Activated CD4-positive, alpha-beta T cell treated with anti-CD3 and anti-CD28 coated beads for 4 hours (primary cell): ENCODE measurements at places on chromosomes 12 and 14.

- DNase-seq = no peak
Measured at GRCh38 chr12:51242876-51243275, 4.2 kb downstream of the DAZAP2 start.

- DNase-seq = no peak
Measured at GRCh38 chr12:96025518-96025917, 9.9 kb downstream of the LTA4H start.

DNA sequence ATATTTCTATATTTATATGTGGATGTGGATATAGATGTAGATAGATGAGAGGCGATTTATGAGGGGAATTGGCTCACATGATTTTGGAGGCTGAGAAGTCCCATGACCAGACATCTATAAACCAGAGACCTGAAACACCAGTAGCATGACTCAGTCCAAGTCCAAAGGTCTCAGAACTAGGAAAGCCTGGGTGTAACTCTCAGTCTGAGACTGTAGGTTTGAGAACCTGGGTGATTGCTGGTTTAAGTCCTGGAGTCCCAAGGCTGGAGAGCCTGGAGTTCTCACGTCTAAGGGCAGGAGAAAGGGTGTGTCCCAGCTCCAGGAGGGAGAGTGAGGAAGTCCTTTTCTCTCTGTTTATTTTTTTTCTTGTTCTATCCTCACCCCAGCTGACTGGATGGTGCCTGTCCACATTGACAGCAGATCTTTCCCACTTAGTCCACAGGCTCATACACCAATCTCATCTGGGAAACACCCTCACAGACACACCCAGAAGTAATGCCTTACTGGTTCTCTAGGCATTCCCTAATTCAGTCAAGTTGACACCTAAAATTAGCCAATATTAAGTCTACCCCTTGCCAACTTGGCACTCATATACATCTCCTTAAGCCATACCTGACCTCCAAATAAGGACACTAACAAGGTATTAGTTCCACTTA lies 45.4 kb downstream of the EMP1 start:
- no peak for DNase-seq

- no peak for DNase-seq
Measured at GRCh38 chr14:35155962-35156361, 33.6 kb downstream of the PRORP start.

GRCh38 chr14:101196051-101196712 lies 292.7 kb upstream of the RTL1 start:
- no peak for DNase-seq

DNA sequence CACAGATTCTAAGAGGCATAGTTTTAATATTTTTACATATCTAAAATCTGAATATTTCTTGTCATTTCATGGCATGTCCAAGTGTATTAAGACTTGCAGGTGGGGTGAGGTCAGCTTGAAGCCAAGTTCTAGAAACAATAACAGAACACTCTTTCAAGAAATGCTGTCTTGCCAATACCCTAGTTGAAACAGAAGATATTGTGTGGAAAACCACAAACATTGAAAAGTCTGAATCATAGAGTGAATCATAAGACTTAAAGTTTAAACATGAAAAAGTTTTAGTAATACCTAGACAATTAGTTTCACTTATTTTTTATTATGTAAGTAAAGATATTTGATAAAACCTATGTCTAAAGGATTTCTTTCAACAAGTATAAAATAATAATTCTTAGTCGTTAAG lies 191.5 kb upstream of the CAND1 start:
- no peak for DNase-seq

DNA sequence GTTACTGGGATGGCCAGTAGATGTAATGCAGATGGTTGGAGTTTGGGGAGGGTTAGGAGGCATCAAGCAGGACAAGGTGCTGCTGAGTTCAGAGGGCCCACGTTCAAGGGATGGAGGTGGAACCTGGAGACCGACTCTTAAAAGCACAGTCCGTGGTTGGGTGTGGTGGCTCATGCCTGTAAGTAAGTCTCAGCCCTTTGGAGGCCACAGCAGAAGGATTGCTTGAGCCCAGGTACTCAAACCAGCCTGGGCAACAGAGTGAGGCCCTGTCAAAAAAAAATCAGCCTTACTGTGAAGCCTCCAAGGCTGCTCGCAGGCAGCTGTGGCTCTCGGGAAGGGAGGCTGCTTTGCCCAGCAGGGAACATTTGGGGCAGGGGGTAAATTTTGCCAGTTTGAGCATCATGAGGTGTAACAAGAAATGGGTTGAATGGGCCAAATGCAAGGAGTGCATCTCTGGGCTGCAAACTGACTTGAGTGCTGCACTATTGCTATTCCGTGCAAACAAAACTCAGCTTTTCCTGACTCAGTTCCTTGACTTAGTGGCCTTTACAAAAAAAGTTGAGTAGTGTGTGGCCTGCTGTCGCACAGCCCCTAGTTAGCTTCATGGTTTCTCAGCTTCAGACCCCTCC lies 55.0 kb downstream of the ANAPC7 start:
- DNase-seq = no peak

- no peak for DNase-seq
Measured at GRCh38 chr12:49952391-49953055, 2.0 kb downstream of the AQP2 start.

DNA sequence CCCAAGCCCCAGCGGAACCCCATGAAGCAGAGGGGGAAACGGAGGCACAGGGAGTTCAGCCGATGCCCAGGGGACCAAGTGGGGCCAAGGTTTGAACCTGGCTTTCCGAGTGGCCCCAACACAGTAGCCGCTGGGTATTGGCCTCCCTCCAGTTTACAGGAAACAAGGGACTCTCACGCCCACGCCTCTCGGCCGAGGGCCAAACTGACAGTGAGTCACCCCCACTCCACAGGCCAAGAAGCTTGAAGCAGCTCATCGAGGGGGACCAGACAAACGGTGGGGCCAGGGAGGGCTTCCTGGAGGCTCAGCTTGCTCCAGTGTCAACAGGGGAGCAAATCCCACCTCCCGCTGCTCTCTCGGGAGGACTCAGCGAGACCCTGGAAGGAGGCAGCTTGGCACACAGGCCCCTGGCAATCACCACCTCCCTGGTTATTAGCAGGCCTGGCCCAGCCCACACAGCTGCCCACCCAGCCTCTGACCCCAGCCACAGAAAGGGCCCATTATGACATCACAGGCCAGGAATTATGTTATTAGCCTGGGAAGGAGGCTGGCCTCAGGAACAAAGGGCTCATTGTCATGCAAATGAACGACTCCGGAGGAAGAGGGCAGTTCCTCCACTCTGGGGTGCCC lies 54.6 kb downstream of the NCOR2 start:
- no peak for DNase-seq

- no peak for DNase-seq
Measured at GRCh38 chr14:53016491-53016890, 65.6 kb upstream of the FERMT2 start.

DNA sequence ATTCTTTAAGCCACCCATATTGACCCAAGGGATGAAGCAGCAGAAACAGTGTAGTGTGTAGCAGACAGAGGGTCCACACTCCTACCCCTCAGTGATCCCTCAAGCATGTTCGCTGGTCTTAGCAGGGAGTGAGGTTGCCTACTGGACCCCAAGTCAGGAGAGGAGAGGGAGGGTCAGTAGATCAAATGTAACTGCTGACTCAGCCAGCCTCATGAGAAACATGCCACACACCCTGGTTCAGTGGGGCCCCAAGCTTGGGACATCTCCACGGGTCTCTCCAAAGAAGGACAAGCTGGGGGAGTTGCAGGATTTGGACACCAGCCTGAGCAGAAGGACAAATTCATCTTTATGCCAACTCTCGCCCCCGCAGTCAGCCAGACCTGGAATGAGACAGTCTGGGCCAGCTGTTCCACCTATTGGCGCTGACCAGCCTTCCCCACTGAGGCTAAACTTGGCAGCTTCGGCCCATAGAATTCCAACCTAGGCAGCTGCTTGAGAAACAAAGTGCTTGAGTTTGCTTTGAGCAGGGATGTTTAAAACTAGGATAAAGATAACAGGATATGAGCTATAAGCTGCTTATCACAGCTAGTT lies 66.0 kb upstream of the ACTN1 start:
- DNase-seq = no peak

DNA sequence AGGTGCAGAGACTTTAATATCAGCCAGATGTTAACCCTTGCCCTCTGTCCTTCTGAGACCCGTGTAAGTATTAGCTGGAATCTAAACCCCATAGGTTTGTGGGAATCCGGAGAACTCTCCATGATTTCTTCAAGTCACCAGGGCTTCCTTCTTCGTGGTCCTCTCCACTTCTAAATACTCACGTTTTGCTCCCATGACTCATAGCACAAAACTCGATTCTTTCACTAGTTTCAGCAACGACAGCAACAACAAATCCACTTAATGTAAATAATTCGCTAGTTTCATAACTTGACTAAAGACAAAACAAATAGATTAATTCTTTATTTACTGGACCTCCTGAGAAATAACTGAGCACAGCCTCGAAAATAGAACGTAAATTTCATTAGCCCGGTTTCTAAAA lies 4.4 kb upstream of the CLEC2A start:
- no peak for DNase-seq

DNA sequence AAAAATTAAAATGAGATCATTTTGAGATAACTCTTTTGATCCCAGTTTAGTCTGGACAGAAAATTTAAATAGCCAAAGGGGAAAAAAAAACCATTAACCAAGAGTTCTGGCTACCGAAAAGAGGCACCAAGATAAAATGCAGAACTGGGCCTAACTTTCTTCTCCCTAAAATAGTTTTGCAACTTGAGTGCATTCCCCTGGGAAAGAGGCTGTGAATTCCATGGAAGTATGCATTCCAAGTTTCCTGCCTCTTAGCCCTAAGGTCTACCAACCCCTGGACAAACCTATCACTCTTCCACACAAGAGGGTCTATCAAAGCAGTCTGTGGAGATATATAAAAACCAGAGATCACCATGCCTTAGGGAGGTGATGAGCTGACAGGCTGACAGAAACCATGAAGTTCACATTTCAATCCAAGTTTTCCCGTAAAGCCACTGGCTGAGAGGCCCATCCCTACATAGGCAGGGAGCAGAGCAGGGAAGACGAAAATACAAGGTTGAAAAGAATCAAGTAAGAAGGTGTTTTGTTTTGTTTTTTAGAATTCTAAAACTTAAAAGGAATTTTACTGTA lies 33.8 kb downstream of the DCP1B start:
- DNase-seq = no peak

GRCh38 chr12:52003591-52003990 lies 3.2 kb upstream of the TAMALIN start:
- no peak for DNase-seq

- DNase-seq = no peak
Measured at GRCh38 chr12:46404225-46404631, 31.7 kb upstream of the SLC38A2 start.

- no peak for DNase-seq
Measured at GRCh38 chr14:91392623-91393303, 24.9 kb downstream of the CCDC88C start.

DNA sequence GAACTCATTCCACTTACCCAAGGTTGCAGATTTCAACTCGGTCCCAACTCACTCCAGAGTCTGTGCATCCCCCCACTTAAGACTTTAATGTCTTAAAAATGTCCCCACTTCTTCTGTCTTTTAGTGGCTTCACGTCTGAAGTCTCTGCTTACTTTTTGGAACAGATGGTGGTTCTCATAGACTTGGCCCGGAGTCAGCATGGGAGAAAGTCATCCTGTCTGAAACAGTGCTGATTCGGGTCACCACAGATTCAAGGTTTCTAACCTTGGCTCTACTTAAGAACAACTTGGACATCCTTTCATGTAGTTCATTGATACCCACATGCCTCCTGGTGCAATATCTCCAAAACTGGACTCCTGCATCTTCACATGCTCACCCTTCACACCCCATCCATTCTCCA lies 26.0 kb downstream of the CHST11 start:
- no peak for DNase-seq

DNA sequence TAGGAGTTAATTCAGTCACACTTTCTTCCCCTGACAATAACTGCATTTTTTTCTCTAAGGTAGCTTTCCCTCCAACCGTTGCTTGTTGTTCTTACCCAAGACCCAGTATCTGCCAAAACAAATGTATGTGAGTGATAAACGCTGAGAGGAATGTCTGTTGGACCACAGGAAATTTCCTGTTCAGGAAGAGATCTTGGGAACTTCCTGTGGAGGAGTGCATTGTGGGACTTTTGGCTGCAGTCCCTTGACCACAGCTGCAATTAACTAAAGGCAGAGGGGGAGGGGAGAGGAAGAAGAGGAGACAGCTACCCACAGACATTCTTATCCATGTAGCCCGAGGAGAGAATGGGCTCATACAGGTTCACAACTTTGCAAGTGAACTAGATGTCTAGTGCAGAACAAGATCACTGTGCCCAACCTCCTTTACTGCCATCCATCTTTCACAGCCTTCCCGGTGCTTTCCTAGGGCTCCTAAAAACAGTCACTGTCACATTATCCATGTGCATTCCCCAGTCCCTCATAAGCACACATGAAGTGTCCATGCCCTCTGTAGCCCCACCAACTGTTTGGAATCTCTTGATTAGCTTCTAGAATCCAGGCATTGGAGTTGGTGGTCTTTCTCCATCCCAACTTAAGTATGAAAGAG lies 149.5 kb downstream of the ETV6 start:
- DNase-seq = no peak

DNA sequence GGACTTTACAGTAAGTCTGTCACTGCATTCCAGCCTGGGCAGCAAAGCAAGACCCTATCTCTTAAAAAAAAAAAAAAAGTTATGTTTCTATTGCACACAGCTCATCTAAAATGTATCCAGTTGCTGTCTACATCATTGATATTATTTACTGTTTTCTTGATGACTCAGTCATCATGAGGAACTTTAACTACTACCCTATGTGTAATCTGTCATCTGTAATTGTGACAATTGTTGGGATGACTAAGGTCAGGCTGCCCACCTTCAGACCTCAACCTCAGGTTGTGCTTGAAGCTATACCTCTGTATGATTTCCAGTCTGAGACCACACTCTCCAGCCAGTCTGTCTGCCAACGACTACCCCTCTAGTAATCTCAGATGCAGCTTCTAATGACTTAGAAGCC lies 15.3 kb downstream of the PPP1R13B start:
- no peak for DNase-seq

DNA sequence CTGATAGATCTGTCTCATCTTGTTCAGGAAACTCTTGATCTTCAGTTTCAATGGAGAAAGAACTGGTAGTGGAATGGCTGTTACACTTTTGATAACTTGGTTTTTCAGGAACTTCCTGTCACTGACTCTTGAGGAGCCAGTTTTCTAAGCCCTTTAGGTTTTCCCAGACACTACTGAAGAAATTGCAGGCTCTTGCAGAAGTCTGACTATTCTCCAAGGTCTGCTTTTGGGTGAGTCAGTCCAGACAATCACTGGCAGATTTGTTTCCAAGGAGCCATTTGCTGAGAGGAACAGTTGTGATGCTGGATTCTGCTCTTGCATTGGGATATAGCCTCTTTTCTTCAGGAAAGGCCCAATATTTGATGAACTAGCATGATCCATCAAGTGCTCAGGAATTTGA lies 468.0 kb downstream of the FUT8 start:
- DNase-seq = no peak
